ENCODE measurements at places on chromosomes 6 and 20. TPM values are rescaled to one million over a fixed set of nuclear protein-coding genes. Genes with fewer than 3 reads are reported as not detected.

- H3K36me3 ChIP-seq, result no peaks in the 10 kb centered on the region
- DNase-seq, result no peak
- peaks cover 3% of the 10 kb centered on the region for H3K4me1 ChIP-seq
- no peak overlapping the region for H3K27ac ChIP-seq
- H3K27me3 ChIP-seq, result no peaks in the 10 kb centered on the region
- H3K4me3 ChIP-seq, result no peak overlapping the region
Measured at GRCh38 chr6:10587656-10588406, 66.7 kb downstream of the GCNT2 start.

DNA sequence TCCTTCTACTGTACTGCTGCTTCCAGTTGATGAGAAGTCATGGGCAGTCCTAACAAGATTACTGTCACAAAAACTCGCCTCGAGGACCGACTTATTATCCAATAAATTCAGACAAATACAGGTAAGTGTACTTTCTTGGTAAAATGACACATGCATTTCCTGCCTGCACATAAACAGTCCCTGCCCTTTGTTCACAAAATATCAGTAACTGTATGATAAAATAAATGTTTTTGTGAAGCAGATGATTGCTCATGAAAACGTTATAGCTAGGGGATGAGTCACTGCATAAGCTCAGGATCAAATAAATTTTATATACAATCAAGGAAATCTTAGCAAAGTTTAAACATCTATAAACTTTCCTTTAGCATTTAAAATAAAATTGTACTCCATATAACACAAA, 164.5 kb upstream of the RIPOR2 start:
- no peak for DNase-seq
- no peaks in the 10 kb centered on the region for H3K4me1 ChIP-seq
- H3K36me3 ChIP-seq, result no peaks in the 10 kb centered on the region

The GSTA2 gene
- total RNA-seq, result not detected

The MYLK2 gene
- 0.87 TPM for total RNA-seq

DNA sequence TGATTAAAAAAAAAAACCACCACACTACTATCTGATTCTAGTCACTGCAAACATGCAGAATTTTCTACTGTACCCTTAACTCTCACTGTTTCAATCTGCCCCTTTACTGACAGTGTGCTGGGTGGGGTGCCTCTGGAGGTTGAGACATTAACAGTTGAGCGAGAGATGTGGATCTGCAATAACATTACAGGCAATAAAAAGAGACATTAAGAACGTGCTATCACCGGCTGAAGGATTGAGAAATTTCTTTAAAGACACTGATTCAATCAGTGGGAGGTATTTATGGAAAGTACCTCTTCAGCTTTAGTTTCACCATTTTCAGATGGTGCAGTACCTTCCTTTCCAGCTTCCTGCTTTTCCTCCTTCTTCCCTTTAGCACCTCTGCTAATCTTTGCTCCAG, 32.5 kb downstream of the HMGN3 start:
- no peaks in the 10 kb centered on the region for H3K27me3 ChIP-seq
- H3K27ac ChIP-seq, result no peak overlapping the region
- H3K4me1 ChIP-seq, result no peaks in the 10 kb centered on the region

The GJA1 gene
- 3.8 TPM for total RNA-seq

DNA sequence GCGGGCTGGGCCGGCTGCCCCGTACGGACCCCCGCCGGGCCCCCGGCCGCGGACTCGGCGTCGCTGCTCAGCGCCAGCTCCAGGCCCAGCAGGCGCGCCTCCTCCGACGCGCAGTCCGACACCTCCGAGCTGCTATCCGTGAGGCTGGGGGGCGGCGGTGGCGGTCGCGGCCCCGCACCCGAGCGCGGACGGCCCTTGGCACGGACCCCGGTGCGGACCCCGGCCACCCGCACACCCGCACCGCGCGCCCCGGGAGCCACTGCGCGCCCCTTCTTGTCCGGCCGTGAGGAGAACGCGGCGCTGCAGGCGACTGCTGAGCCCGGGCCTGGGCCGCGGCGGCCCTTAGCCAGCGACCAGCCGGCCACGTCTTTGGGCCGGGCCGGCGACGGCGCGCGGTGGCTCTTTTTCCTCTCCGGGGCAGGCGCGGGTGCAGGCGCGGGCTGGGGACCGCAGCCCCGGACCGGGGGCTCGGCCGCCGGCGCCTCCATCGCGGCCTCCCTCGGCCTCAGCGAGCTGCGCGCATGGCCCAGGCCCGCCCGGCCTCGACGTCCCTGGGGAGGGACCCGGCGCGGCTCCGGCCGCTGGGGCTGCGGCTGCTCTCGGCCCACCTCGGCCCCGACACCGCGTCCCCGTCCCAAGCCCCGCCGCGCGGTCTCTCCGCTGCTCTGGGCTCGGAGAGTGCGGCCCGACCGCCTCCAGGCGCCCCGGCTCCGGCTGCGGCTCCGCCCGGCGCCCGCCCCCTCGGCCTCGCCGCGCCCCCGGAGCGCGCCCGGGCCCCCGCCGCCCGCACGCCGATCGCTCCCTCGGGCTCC, 12.9 kb upstream of the TLDC2 start:
- no peak for DNase-seq
- H3K36me3 ChIP-seq, result no peaks in the 10 kb centered on the region
- H3K27me3 ChIP-seq, result no peaks in the 10 kb centered on the region
- H3K27ac ChIP-seq, result no peak overlapping the region
- peak overlapping the region; percentile 64 for H3K4me3 ChIP-seq

- H3K4me3 ChIP-seq, result peak overlapping the region; percentile 91
- DNase-seq, result no peak
- H3K27me3 ChIP-seq, result no peaks in the 10 kb centered on the region
- no peaks in the 10 kb centered on the region for H3K36me3 ChIP-seq
- peaks cover 51% of the 10 kb centered on the region for H3K4me1 ChIP-seq
- peak overlapping the region; percentile 100 for H3K27ac ChIP-seq
Measured at GRCh38 chr6:26028746-26029569, 58.3 kb upstream of the HFE start.

- no peaks in the 10 kb centered on the region for H3K27me3 ChIP-seq
- DNase-seq, result no peak
- no peak overlapping the region for H3K4me3 ChIP-seq
- no peaks in the 10 kb centered on the region for H3K36me3 ChIP-seq
- no peaks in the 10 kb centered on the region for H3K4me1 ChIP-seq
- no peak overlapping the region for H3K27ac ChIP-seq
Measured at GRCh38 chr6:159640722-159641482, 52.1 kb downstream of the SOD2 start.

The PDYN gene
- not detected for total RNA-seq

DNA sequence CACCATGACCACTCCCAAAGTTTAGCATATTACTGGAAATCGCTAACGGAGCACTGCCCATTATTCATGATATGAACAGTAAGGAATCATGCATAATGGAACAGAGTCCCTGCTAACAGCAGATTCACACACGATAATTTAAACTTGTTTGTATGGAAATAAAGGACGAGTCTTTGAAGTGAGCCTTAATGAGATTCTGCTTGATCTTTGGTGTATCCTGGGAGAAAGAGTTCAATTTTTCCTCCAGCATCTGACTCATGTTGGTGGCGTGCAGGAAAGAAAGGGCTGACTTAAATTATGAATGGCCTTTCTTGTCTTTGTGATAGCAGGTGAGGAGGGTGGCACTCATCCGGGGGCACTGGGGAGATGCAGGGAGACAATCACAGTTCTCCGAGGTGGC, 194.6 kb downstream of the ZNF217 start:
- no peak overlapping the region for H3K4me3 ChIP-seq
- no peaks in the 10 kb centered on the region for H3K36me3 ChIP-seq
- H3K4me1 ChIP-seq, result no peaks in the 10 kb centered on the region
- H3K27ac ChIP-seq, result no peak overlapping the region

DNA sequence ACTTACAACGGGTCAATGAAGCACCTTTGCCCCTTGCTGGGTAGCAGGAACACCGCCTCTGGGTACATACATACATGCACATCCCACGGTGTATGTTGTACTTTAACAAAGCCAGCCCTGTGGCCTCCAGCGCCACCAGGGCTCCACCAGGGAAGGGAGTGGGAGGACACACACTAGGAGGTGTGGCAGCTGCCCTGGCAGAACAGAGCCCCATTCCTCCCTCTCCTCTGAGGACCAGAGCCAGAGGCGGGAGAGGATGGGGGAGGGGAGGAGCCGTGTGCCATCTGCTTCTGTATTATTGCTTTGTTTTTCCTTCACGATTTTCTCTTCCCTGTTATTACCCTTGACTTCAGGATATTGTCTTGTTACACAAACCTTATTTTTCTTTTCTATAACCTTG, 105.8 kb upstream of the TRAF3IP2 start:
- 0 out of 2 replicates have a peak, but pooled peaks cover 3% of the 10 kb centered on the region for H3K4me1 ChIP-seq
- no peak for DNase-seq
- peaks cover 5% of the 10 kb centered on the region for H3K27me3 ChIP-seq
- no peak overlapping the region for H3K4me3 ChIP-seq

The FLRT3 gene
- 0.67 TPM for total RNA-seq

DNA sequence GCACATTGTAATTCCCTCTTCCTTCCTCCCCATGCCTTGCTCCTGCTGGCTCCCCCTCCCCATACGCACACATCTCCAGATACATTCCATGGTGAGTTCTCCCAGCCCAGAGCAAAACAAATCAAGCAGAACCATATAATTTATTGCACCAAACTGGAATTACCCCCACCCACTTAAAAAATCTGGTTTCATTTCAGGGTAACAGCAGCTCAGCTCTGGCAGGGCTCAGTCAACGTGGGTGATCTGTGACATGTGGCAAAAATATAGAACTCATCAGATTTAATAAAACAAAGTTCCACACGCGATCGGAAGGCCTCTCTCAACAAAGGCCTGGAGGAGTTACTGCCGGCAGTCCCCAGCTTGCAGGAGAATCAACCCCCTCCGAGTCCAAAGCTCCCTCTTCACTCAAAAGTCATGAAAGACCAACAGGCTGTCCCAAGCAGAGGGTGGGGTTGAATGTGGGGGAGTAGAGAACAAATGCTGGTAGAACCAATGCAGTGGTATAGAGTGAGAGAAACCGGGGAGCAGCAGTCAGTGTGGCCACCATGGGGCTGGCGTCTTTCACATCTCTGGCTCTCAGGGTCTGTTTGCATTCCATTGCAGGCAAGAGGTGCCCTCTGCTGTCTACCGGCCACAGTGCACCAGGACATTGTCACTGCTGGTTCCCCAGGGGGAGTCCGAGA, 323.3 kb upstream of the NT5E start:
- no peaks in the 10 kb centered on the region for H3K36me3 ChIP-seq
- no peak overlapping the region for H3K4me3 ChIP-seq
- no peak for DNase-seq
- no peaks in the 10 kb centered on the region for H3K27me3 ChIP-seq
- H3K27ac ChIP-seq, result no peak overlapping the region
- H3K4me1 ChIP-seq, result no peaks in the 10 kb centered on the region

The NOX3 gene
- total RNA-seq, result not detected

GRCh38 chr20:31815408-31816188, 3.6 kb upstream of the MYLK2 start:
- peak overlapping the region; percentile 44 for H3K27ac ChIP-seq
- no peak for DNase-seq
- H3K27me3 ChIP-seq, result no peaks in the 10 kb centered on the region
- peaks cover 31% of the 10 kb centered on the region for H3K4me1 ChIP-seq

- no peak for DNase-seq
- H3K27me3 ChIP-seq, result no peaks in the 10 kb centered on the region
- no peak overlapping the region for H3K4me3 ChIP-seq
Measured at GRCh38 chr6:125806813-125807212, 16.1 kb downstream of the NCOA7 start.

DNA sequence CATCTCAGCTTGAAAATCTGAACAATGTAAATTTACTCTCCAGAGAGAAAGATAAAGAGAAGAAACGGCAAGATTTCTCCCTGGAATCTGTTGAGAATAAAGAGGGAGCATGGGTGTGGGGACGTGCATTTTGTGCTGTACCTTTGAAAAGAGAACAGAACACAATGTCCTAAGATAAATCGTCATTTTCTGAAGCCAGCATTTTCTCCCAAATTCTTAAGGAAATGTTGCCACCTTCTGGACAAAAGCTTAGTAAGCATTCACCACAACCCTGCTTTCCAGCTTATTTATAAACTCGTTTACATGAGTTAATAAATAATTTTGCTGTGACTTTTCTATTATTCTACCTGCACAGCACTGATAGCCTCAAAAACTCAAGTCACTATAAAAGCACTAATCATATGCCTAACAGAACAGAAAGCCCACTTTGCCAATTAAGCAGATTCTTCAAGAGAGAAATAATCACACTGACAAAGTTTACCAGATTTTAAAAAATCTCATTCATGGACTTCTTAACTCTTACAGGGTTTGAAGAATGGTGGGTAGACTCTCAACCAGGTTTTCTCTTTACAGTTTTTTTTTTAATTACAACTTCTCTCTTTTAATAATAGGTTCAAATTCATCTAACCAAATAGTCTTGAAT, 155.8 kb downstream of the MBOAT1 start:
- H3K27me3 ChIP-seq, result no peaks in the 10 kb centered on the region
- no peaks in the 10 kb centered on the region for H3K36me3 ChIP-seq
- no peak overlapping the region for H3K4me3 ChIP-seq
- no peak overlapping the region for H3K27ac ChIP-seq
- peak; percentile 8 for DNase-seq
- H3K4me1 ChIP-seq, result no peaks in the 10 kb centered on the region

DNA sequence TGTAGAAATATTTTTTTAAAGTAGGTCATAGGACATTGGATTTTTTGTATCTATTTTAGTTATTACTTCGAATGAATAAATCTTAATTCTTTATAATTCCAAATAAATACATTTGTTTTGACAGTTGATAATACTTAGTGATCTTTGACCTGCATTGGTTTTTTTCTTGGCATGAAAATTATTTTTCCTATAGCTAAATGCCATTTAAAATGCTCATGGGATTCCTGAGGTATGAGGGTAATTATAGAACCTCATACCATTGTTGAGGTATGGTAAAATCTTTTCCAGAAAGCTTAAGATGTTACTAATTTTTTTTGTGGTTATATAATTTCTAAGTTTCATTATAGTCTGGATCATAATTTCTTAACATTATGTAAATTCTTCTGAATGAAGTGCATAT, 8.3 kb downstream of the PM20D2 start:
- no peak overlapping the region for H3K27ac ChIP-seq
- peaks cover 3% of the 10 kb centered on the region for H3K36me3 ChIP-seq
- H3K27me3 ChIP-seq, result no peaks in the 10 kb centered on the region
- DNase-seq, result no peak
- no peak overlapping the region for H3K4me3 ChIP-seq

DNA sequence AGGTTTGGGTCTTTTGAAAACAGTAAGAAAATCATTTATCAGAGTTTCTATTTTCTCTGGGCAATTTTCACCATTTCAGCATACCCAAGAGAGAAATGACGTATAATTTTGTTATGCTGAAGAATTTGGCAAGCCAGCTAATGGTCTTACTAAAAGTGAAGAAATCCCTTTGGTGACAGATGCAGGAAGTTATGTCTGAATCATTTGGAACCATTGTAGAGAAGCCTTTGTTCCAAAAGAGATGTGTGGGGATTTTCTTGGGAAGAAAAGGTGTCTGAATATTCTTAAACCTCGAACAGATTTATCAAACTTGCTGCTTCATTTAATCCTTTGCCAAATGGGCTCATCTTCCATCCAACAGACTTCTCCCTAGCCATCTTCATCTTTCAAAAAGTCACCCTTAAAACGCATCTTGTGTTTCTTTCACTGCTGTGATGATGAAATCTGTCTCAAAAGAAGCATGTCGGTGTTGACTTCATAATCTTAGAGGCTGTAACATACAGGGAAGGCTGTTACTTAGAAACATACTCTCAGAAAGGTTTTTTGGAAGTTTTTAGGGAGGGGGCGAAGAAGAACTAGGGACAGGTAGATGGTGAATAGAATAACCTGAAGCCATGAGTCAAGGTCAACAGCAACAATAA, 39.5 kb downstream of the CITED2 start:
- no peaks in the 10 kb centered on the region for H3K36me3 ChIP-seq
- no peak overlapping the region for H3K4me3 ChIP-seq
- H3K27ac ChIP-seq, result no peak overlapping the region
- no peak for DNase-seq
- H3K27me3 ChIP-seq, result no peaks in the 10 kb centered on the region

Data from Panc1 (cell line).